Coronary artery (tissue), 2 donors: ENCODE measurements at places on chromosomes 6 and 20.

- DNase-seq, result no peak
These were observed 124.4 kb upstream of the NUP153 start for GRCh38 chr6:17831135-17831534.

GRCh38 chr6:40953486-40953885, 85.5 kb downstream of the UNC5CL start:
- DNase-seq, result no peak

DNA sequence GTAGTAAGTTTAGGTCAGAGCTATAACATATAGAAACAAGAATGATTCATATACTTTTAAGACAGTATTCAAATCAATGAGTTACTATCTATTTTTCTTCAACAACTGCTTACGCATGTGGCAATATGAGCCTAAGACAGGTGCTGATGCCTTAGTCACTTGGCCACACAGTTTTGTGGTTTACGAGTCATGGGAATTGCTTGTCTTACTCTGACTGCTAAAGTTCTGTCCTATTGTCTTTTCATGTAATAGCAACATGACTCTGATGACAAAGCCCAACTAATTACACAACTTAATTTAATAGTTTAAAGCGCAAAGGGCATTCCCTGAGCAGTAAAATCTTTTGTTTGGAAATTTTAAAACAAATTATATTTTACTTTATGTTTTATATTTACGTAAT, 159.3 kb upstream of the CENPW start:
- DNase-seq, result no peak

GRCh38 chr6:109060571-109060970, 34.1 kb downstream of the SESN1 start:
- no peak for DNase-seq

DNA sequence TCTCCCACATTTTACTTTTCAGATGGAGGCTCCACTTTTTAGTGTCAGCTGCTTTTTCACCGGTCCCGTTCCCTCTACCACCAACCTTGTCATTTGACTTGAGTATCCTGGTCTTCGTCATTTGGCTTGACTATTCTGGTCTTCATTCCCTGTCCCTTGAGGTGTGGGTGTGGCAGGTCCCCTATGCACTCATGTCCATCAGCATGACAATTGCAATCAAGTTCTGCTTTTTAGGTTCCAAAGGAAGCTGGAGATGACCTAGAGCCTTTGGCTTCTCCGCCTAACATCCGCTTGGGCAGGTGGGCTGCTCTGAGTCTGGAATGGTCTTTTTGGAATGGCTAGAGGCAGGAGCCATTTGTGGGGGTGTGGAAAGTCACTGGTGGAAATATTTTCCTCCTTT, 99.8 kb upstream of the MLN start:
- no peak for DNase-seq

GRCh38 chr20:5845681-5846615, 95.7 kb downstream of the SHLD1 start:
- DNase-seq, result no peak

DNA sequence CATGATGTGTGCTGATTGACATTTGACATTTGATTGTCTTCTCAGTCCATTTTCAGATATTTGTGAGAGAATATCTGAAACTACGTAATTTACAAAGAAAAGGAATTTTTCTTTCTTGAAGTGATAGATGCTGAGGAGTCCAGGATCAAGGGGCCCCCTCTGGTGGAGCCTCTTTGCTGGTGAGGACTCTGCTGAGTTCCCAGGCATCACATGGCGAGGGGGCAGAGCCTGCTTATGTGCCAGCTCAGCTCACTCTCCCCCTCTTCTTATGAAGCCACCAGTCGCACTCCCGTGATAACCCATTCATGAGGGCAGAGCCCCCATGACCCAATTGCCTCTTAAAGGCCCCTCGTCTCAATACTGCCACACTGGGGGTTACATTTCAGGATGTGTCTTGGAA, 91.3 kb downstream of the RPP40 start:
- no peak for DNase-seq

DNA sequence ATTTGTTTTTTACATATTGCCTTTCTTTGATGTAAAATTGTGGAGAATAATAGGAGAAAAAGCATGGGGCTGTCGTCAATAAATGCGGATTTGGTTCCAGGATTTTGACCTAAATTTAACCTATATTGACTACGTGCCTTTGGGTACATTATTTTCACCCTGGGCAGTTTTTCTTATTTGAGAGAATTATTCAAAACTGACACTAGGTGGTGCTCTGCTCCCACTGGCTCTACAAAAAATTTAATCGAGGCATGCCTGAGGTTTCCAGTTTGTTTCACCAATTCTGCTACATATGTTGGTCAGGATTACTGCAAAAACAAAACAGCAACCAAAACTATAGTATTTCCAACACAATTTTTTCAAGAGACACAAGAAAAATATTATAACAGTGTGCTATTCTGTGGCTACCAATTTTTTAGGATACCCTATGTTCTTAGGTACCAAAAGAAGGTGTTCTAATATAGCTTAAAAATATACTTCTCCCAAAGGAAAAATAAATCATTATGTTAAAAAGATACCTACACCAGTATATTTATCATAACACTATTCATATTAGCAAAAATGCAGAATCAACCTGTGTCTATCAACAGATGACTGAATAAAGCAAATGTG, 48.6 kb upstream of the FABP7 start:
- DNase-seq, result no peak

GRCh38 chr20:46030284-46031013, 1.4 kb downstream of the SLC12A5 start:
- DNase-seq, result no peak

DNA sequence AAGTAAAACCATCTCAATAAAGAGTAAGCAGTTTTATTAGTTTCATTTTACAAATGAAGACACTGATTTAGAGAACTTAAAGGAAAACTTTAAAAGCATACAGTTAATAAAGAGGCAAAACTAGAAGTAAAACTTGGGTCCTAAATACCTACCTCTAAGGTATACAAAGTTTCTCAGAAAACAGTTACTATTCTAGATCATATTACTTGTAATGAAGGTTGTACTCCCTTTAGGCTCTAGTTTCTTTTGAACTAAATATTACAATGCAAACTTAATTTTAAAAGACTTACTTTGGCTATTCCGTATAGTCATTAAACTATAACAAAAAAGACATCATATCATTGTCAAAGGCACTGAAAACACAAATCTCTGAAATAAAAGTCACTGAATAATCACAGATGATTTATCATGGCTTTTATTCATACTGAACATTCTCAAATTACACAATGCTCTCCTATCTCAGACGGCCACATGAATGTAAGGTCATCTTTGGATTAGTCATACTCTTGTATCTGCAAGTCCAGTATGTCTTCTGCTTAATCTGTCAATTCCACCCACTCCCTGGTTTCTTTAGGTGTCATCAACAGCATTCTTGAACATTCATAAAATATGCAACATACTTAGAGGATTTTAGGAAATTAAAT, 361.6 kb upstream of the RUNX2 start:
- no peak for DNase-seq

- no peak for DNase-seq
These were observed 151.0 kb downstream of the SLC24A3 start for GRCh38 chr20:19363476-19363875.

DNA sequence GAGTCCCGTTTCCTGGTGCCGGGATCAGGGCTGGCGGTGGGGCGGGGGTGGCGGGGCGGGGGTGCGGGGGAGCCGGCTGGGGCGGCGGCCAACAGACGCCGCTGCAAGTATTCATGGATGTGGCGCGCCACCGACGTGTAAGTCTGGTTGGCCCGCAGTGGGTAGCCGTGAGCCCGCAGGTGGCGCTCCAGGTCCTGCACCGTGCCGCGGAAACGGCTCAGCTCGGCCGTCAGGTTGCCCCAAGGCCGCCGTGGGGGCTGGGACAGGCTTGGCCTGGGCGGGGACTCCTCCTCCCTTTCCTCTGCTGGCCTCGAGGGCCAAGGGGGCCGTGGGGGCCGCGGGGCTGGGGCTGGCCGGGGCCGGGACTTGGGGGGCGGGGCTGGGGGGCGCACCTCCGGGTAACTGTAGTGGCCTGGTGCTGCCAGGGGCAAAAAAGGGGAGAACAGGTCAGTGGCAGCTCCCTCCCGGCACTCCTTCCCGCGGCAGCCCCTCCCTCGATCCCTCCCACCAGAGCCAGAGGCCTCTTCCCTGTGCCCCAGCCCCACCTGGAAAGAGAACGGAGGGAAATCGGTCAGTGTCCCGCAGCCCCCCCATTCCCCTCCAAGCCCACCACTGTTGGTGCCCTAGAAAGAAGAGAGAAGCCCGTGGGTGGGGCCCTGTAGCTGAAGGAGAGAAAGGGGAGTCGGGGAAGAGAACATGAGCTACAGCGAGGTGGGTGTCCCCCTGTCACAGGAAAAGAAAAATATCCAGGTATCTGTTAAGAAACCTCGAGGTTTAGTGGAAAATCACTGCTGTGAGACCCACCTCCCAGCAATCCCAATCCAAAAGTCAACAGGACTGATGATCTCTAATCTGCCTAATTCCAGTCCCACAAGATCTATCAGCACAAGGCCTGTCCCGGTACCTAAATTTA, 21.3 kb downstream of the TNXB start:
- peak; percentile 95 for DNase-seq

DNA sequence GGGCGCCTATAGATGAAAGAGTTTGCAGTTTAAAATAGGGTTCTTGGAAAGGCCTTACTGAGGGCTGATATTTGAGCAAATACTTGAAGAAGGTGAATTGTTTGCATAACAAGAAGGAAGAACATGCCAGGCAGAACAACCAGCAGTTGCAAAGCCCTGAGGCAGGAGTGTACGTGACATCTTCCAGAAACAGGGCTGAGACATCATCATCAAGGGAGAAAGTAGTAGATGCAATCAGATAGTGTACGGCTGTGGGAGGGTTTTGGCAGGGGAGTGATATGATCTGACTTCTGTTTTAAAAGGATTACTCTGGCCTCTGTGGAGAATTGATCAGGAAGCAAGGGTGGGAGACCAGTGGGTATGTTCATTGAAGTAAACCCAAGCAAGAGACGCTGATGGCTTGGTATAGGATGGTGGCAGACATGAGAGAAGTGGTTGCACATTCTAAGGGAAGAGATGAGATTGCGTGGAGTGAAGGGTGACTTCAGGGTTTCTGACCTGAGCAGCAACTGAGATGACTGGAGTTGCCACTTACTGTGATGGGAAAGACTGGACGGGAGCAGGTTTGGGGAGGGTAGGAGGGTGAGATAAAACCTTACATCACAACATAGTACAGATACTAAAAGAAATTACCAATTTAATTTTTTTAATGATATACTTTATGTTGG, 28.8 kb downstream of the RIOK1 start:
- DNase-seq, result no peak

- no peak for DNase-seq
These were observed 66.7 kb upstream of the TOP1 start for GRCh38 chr20:40961686-40962640.

DNA sequence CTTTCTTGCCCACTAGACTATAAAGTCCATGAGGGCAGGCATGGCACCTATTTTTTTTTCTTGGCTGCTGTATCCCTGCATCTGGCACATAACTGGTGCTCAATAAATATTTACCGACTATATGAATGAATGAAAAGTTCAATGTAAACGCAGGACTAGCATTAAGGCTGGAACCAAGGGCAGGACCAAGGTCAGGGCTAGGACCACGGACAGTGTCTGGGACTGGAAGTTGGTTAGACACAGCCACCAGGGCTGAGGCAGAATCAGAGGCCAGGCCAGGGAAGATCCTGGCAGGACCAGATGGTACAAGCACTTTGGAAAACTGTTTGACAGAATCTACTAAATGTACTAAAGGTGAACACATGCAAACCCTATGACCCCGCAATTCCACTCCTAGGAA, 3.7 kb downstream of the TNXB start:
- DNase-seq, result no peak

- DNase-seq, result no peak
These were observed 501.9 kb downstream of the LMBRD1 start for GRCh38 chr6:69294862-69295261.

- DNase-seq, result no peak
These were observed 244.9 kb downstream of the THBS2 start for GRCh38 chr6:169008641-169009257.

DNA sequence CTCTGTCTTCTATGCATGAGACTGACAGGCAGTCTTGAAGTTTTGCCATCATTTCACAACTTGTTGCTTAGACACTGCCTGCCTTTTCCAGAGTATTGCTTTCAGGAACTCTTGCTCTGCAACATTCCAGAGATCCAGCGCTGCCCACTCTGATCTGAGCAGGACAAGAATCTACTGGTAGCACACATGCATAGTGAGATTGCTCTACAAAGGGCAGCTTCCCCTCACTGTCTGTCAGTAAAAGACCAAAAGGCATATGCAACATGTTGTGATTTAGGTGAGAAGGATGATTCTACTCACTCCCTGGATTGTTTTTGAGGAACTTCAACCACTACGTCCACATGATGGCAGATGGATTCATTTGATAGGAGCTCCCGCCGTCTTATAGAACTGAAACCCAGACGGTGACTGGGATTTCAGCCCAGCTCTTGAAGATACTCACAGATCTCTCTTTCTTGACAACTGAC, 259.1 kb downstream of the ARID1B start:
- DNase-seq, result no peak

DNA sequence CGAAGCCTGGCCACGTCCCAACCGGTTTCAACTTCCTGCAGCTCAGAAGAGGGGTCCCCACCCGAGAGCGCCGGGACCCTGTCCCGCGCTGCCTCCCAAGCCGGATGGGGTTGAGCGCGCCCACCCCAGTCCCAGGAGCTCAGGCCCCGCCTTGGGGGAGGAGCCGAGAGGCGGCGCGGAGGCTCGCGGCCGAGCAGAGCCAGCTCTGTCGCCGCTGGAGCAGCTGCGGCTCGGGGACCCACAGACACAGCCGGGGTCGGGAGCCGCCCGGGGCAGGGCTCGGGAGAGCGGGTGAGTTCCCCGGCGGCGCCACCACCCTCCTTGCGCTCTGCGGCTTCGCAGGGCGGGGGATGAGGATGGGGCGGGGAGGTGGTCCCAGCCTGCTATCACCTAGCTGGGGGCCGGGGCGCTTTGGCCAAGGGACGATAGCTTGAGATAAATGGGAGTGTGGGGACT, at the start of gene PPP1R16B:
TSS of gene PPP1R16B (plus strand) at position 196 of the 456 bp plus-strand sequence. CDS start 30,229 bp downstream, outside the sequence.
- no peak for DNase-seq

DNA sequence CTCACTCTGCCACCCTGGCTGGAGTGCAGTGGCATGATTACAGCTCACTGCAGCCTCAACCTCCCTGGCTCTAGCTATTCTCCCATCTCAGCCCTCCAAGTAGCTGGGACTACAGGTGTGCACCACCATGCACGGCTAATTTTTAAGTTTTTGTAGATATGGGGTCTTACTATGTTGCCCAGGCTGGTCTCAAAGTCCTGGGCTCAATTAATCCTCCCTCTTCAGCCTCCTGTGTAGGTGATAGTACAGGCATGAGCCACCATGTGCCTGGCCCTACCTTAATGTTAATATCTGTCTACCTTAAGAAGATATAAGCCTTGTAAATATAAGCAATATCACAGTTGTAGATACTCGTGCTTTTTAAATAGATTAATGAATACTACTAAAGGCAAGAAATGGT, 16.7 kb downstream of the EEF1A1 start:
- no peak for DNase-seq

DNA sequence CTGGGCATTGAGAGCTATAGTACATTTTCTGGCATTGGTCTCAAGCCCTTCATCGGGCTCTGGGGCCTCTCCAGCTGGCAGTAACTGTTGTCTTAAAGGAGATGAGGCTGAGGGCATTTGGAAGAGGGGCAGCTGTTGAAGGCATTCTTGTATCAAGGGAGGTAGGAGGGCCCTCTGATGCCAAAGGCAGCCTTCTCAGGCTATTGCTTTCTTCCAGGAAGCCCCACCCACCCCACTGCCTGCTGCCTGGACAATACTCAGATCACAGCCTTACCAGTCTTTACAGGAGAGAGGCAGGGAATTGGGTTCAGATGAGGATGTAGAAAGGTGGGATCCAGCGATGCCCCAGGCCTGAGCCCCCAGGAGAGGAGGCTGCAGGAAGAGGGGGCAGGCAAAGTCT, 46.0 kb downstream of the CPXM1 start:
- DNase-seq, result no peak

- DNase-seq, result no peak
These were observed 1.5 kb upstream of the ADNP start for GRCh38 chr20:50932691-50933280.
